Stimulated activated CD8-positive, alpha-beta memory T cell treated with anti-CD3 and anti-CD28 coated beads, Interleukin-4, amount 100 ng/mL, for 1 hour (primary cell): ENCODE measurements at places on chromosomes 1 and 21.

DNA sequence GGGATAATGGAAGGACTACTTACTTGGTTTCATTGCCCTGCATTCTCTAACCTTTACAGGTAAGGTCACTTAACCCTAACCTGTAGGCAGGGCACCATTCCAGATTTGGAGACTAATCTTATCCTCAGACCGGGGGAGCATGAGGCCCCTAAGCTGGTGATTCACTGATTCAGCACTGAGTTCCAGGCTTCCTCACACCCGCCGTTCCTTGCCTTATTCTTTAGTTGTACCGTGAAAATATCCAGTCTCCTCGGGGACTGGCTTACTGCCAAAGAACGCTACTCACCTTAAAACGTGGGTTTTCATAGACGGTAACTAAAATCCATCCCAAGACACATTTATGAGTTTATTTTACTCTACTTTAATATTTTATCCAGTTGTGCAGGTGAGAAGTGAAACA lies 44.3 kb upstream of the COL24A1 start:
- no peak for DNase-seq

- no peak for DNase-seq
Measured at GRCh38 chr1:176789571-176790090, 326.7 kb downstream of the PAPPA2 start.

- DNase-seq, result no peak
Measured at GRCh38 chr1:166673722-166674121, 165.6 kb upstream of the POGK start.

GRCh38 chr1:244963231-244963826 lies 99.0 kb upstream of the HNRNPU start:
- no peak for DNase-seq

- no peak for DNase-seq
Measured at GRCh38 chr1:10085076-10085475, 52.3 kb downstream of the UBE4B start.
